Cardiac atrium fibroblast (primary cell): ENCODE measurements at places on chromosomes 11 and 22. TPM values are rescaled to one million over a fixed set of nuclear protein-coding genes. Genes with fewer than 3 reads are reported as not detected.

Gene TPST2
- 20.9 and 35.6 TPM in 2 replicates for total RNA-seq

Gene SMIM35
- total RNA-seq: not detected in 2 replicates

Gene DNAJB7
- total RNA-seq: not detected in 2 replicates

Gene CATSPERZ
- total RNA-seq: not detected in 2 replicates

Gene OR5A1
- not detected in 2 replicates for total RNA-seq

Gene GRAMD1B
- total RNA-seq: 1.3 and 11.3 TPM in 2 replicates

Gene GALNT18
- 1.3 and 7.8 TPM in 2 replicates for total RNA-seq

Gene WNT7B
- not detected in 2 replicates for total RNA-seq

Gene OR8A1
- not detected in 2 replicates for total RNA-seq

Gene RASD2
- total RNA-seq: not detected in 2 replicates

Gene DGCR6
- 1.1 and 1.4 TPM in 2 replicates for total RNA-seq
